ENCODE measurements at places on chromosomes 6 and 20. TPM values are rescaled to one million over a fixed set of nuclear protein-coding genes. Genes with fewer than 3 reads are reported as not detected.

GRCh38 chr6:71168233-71168765 lies 120.3 kb upstream of the OGFRL1 start:
- no peaks in the 10 kb centered on the region for H3K4me1 ChIP-seq
- no peaks in the 10 kb centered on the region for H3K36me3 ChIP-seq
- H3K4me3 ChIP-seq: no peak overlapping the region

GRCh38 chr6:100886076-100886475 lies 4.9 kb upstream of the ASCC3 start:
- H3K4me1 ChIP-seq: peaks cover 6% of the 10 kb centered on the region
- no peak overlapping the region for H3K4me3 ChIP-seq
- H3K36me3 ChIP-seq: no peaks in the 10 kb centered on the region

- H3K27ac ChIP-seq: no peak overlapping the region
- peaks cover 43% of the 10 kb centered on the region for H3K36me3 ChIP-seq
- peaks cover 26% of the 10 kb centered on the region for H3K4me1 ChIP-seq
- H3K4me3 ChIP-seq: no peak overlapping the region
Observed at GRCh38 chr6:3738381-3739131, 13.0 kb downstream of the PXDC1 start.

GRCh38 chr6:137678451-137678850 lies 184.3 kb upstream of the OLIG3 start:
- H3K36me3 ChIP-seq: no peaks in the 10 kb centered on the region
- H3K27me3 ChIP-seq: no peaks in the 10 kb centered on the region
- no peaks in the 10 kb centered on the region for H3K4me1 ChIP-seq
- H3K4me3 ChIP-seq: no peak overlapping the region
- no peak overlapping the region for H3K27ac ChIP-seq

- no peaks in the 10 kb centered on the region for H3K4me1 ChIP-seq
- no peak for DNase-seq
- H3K27ac ChIP-seq: peak overlapping the region; percentile 70
- no peaks in the 10 kb centered on the region for H3K36me3 ChIP-seq
- H3K4me3 ChIP-seq: peak overlapping the region; percentile 33
- no peaks in the 10 kb centered on the region for H3K27me3 ChIP-seq
Observed at GRCh38 chr6:11473008-11473740, 64.4 kb upstream of the TMEM170B start.

- H3K27me3 ChIP-seq: no peaks in the 10 kb centered on the region
- DNase-seq: no peak
- no peak overlapping the region for H3K27ac ChIP-seq
- H3K4me1 ChIP-seq: no peaks in the 10 kb centered on the region
Observed at GRCh38 chr6:16639684-16640480, 121.4 kb downstream of the ATXN1 start.

SNX9 gene
- 25.0 TPM for total RNA-seq

SLC32A1 gene
- total RNA-seq: not detected

PXMP4 gene
- total RNA-seq: 35.6 TPM

DEFB118 gene
- not detected for total RNA-seq
